Natural killer cell treated with Interleukin-12 subunit alpha and Interleukin-12 subunit beta and Interleukin-15 and Interleukin-18, amount 100 ng/mL, for 72 hours (primary cell): ENCODE measurements at places on chromosomes 7 and 10.

DNA sequence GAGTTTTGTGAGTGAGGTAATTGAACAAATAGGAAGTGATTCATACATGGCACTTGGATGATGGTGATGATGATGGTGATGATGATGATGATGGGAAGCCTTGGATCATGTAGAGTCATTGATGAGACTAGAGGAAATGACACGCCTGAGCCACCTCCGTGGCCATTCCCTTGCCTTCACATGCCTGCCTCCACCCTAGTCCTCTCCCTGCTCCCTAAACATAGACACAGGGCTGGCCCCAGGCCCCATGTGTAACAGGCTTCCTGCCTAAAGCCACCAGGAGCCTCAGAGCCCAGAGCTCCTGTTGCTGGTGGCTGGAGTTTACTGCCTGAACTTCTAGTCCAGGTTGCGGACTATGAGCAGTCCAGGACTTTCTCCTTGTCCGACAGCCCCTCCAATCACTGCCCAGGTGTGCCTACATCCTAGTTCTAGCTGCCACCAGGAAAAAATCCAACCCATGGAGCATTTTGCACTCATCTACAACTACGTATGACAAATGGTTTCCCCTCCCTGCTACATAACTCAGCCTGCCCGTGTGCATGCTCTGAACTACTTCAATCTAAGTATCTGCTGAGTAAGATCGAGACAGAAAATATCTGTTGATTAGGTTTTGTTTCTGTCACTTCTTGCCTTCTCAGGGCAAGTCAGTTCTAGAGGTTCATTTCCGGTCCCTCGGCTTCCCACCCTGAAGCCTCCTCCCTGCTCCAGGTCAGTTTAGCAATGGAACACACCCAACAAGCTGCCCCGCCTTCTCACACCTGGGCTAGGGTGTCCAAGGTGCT lies 35.5 kb upstream of the KDM7A start:
- peak overlapping the region; percentile 80 for H3K4me3 ChIP-seq
- H3K36me3 ChIP-seq: no peaks in the 10 kb centered on the region
- peaks cover 37% of the 10 kb centered on the region for H3K4me1 ChIP-seq
- H3K27me3 ChIP-seq: no peaks in the 10 kb centered on the region
- no peak for DNase-seq

- H3K27me3 ChIP-seq: peaks cover 11% of the 10 kb centered on the region
- no peak for DNase-seq
- H3K4me1 ChIP-seq: no peaks in the 10 kb centered on the region
- no peaks in the 10 kb centered on the region for H3K36me3 ChIP-seq
Observed at GRCh38 chr7:11239316-11239715, 265.6 kb downstream of the PHF14 start.

- no peak for DNase-seq
- H3K36me3 ChIP-seq: no peaks in the 10 kb centered on the region
- H3K27ac ChIP-seq: no peak overlapping the region
- peaks cover 5% of the 10 kb centered on the region for H3K27me3 ChIP-seq
Observed at GRCh38 chr10:130985158-130985753, 326.3 kb downstream of the TCERG1L start.

DNA sequence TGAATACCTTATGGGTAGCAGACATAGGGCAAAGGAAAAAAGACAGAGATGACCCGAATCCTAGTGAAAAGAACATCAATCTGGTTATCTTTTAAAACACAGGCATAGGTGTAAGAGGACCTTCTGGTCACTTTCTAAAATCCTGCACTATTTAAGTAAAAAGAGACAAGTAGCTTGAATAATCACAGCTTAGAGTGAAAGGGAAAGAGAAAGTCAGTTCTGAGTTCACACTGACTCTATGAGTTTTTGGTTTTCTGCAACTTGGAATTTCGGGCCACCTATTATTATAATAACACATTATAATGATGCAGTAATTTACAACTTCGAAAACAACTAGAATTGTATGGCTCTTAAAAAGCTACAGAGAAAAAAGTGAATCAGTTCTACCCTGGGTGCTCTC lies 247.8 kb downstream of the DOCK4 start:
- no peak overlapping the region for H3K4me3 ChIP-seq
- no peaks in the 10 kb centered on the region for H3K36me3 ChIP-seq
- no peaks in the 10 kb centered on the region for H3K27me3 ChIP-seq

- no peaks in the 10 kb centered on the region for H3K27me3 ChIP-seq
- no peak overlapping the region for H3K27ac ChIP-seq
- H3K4me3 ChIP-seq: no peak overlapping the region
- peaks cover 5% of the 10 kb centered on the region for H3K4me1 ChIP-seq
- no peak for DNase-seq
Observed at GRCh38 chr7:31986878-31987518, 83.2 kb downstream of the PDE1C start.

GRCh38 chr7:129557686-129558481 lies 53.6 kb upstream of the NRF1 start:
- no peak overlapping the region for H3K4me3 ChIP-seq
- no peaks in the 10 kb centered on the region for H3K27me3 ChIP-seq
- peaks cover 8% of the 10 kb centered on the region for H3K4me1 ChIP-seq

GRCh38 chr10:58608351-58608750 lies 95.7 kb downstream of the BICC1 start:
- H3K27me3 ChIP-seq: no peaks in the 10 kb centered on the region
- no peaks in the 10 kb centered on the region for H3K36me3 ChIP-seq
- H3K27ac ChIP-seq: no peak overlapping the region
- H3K4me3 ChIP-seq: no peak overlapping the region
- no peaks in the 10 kb centered on the region for H3K4me1 ChIP-seq
